ENCODE measurements at places on chromosomes 2 and 18. TPM values are rescaled to one million over a fixed set of nuclear protein-coding genes. Genes with fewer than 3 reads are reported as not detected.

CNTNAP5 gene
- total RNA-seq = not detected

FAP gene
- total RNA-seq = not detected

PPP1R1C gene
- 1.8 TPM for total RNA-seq

MRPL19 gene
- 74.6 TPM for total RNA-seq

ATG16L1 gene
- 47.5 TPM for total RNA-seq

UPP2 gene
- not detected for total RNA-seq

PAIP2B gene
- total RNA-seq = 0.34 TPM

POTEC gene
- total RNA-seq = not detected

LHCGR gene
- not detected for total RNA-seq

ERFE gene
- 8.0 TPM for total RNA-seq

CPS1 gene
- total RNA-seq = 6.1 TPM

SLC39A10 gene
- 23.2 TPM for total RNA-seq

DYNC2LI1 gene
- 13.1 TPM for total RNA-seq

IER3IP1 gene
- total RNA-seq = 18.8 TPM

IRS1 gene
- total RNA-seq = 17.0 TPM

ADGRF3 gene
- 0.09 TPM for total RNA-seq

GKN2 gene
- total RNA-seq = 3.5 TPM

DRC1 gene
- 0.22 TPM for total RNA-seq

NEU4 gene
- total RNA-seq = 0.33 TPM
